Left renal pelvis (tissue), 4 donors: ENCODE measurements at places on chromosomes 5 and 9. TPM values are rescaled to one million over a fixed set of nuclear protein-coding genes. Genes with fewer than 3 reads are reported as not detected.

DNA sequence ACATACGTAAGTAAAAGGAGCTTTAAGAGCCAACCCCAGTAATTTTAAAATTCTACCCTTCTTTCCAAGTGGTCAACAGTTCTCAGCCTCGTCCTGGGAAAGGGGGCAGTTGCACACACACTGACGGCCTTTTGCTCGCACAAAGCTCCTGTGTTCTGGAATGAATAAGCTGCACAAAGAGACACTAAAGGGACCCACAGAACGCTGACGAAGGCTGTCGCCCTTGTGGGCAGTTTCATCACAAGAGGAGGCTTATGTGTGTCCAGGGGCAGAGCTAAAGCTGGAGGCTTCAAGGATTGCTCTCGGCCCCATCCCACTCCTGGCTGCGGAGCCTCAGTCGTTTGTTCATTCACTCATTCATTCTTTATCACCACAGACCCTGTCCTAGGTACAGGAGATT, 67.0 kb upstream of the NEK6 start:
- DNase-seq = no peak

DNA sequence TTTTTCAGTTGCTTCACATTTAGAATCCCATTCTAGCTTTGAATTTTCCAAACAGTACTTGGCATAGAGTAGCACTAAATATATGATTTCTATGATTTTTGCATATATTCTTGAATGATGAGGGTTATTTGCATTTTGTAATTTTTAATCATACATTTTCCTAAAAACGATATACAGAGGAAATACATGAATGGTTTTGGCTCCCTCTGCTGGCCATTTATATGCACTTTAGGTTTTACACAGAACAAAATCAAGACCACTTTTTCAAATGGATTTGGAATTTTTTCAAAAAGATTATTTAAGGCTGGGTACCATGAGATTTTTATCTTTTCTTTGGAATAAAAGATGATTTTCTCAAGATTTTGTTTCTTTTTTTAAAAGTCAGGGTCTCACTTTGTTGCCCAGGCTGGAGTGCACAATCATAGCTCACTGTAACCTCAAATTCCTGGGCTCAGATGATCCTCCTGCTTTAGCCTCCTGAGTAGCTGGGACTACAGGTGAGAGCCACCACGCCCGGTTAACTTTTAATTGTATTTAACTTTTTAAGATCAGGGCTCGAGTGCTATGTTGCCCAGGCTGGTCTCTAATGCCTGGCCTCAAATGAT, 16.7 kb upstream of the COMMD10 start:
- DNase-seq = peak; percentile 41

Gene PCDHGA6
- polyA plus RNA-seq = 7.4 TPM

GRCh38 chr5:50978924-50979323, 312.5 kb downstream of the PARP8 start:
- DNase-seq = no peak

Gene PCDHB3
- 3.0 TPM for polyA plus RNA-seq

Gene PSIP1
- 209 TPM for polyA plus RNA-seq

GRCh38 chr5:138946241-138946623, 71.1 kb upstream of the LRRTM2 start:
- DNase-seq = no peak
